ENCODE measurements at places on chromosomes 4 and X.

GRCh38 chr4:48223633-48224295 lies 45.9 kb downstream of the TEC start:
- no peak for DNase-seq

DNA sequence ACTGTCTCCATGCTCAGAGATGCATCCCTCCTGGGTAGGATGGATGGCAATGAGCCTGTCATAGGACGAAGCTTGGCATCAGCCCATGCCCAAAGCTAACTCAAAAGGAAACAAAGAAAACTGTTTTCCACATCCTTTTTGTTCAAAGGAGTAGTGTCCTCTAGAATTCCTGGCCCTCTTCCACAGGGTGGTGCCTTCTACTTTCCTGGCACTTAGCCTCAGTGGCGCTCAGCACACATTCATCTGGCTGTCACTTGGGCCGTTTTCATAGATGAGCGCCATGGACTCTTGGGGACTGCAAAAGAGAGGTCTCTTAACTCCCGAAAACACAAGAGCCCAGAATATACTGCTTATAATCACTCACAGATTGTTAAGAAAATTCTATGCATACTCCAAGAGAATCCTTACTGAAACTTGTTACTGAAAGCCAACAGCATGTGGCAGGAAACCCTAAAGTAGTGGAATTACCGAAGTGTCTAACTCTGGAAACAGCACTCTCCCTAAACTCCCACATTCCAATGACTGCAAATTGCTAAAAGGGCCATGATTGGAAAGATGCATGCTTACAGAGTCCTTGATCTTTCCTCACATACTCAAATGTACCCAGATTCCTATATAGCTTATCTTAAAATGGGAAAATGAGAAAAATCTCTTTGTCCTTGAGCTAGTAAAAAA lies 110.0 kb downstream of the HS6ST2 start:
- DNase-seq = no peak

DNA sequence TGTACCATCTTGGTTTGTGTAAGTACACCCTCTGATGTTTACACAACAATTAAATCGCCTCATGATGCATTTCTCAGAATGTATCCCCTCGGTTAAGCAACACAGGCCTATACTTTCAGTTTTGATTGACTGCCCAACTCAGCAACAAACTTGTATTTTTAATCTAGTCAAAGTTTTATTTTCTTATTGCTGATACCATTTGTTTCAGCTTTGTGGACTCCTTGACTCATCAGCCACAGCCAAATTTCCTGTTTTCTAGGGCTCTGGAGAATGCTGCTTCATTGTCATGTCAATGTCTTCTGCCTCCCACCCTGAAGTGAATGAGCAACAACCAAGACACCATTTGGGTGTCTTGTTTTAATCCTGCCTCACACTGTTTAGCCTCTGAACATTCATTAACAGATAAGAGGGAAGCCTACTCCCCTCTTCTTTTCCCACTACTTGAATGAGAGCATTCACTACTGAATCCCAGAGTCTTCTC lies 14.0 kb downstream of the BBS12 start:
- no peak for DNase-seq

GRCh38 chrX:37320541-37321203 lies 28.5 kb upstream of the PRRG1 start:
- no peak for DNase-seq

DNA sequence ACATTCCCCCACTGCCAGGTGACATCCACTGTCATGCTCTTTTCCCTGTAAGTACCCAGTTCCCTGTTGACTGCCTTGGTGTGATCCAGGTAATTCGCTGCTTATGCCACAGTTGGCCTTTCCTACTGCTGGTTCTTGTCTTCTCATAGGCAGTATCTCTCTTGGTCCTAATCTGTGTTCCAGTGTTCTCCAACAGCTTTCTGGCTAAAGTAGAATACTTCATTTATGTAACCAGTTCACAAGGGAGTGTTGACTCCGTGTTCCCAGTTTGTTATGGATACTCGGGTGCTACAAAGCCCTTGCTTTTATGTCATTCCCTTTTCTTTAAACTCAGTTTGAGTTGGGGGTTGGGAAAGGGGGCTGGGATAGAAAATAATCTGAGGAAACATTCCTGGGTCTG lies 98.4 kb downstream of the RS1 start:
- DNase-seq = no peak

DNA sequence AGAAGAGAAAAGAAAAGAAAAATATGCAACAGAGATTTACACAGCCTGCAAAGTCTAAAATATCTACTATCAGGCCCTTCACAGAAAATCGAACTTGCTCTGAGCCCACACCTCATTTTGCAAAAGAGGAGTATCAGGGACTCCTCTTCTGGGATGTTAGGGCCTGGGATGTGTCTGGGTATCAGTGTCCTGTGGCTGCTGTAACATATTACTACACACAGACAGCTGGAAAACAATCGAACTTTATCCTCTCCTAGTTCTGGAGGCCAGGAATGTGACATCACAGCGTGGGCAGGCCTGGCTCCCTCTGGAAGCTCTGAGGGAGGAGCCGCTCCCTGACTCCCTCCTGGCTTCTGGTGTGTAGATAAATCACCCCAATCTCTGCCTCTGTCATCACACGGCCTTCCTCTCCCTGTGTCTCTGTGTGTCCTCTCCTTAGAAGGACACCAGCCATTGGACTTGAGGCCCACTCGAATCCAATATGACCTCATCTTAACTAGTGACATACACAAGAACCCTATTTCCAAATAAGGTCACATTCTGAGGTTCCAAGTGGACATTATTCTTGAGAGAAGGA lies 52.9 kb downstream of the PPP2R2C start:
- DNase-seq = no peak

DNA sequence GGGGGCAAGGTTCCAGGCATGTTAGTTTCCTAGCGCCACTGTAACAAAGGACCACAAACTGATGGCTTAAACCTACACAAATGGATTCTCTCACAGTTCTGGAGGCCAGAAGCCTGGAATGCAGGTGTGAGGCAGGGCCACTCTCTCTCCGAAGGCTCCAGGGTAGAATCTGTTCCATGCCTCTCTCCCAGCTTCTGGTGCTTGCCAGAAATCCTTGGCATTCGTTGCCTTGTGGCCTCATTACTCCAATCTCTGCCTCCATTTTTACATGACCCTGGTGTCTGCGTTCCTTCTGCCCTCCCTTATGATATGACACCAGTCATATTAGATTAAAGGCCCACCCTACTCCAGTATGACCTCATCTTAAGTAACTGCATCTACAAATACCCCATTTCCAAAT lies 39.6 kb downstream of the CLDN34 start:
- DNase-seq = no peak

DNA sequence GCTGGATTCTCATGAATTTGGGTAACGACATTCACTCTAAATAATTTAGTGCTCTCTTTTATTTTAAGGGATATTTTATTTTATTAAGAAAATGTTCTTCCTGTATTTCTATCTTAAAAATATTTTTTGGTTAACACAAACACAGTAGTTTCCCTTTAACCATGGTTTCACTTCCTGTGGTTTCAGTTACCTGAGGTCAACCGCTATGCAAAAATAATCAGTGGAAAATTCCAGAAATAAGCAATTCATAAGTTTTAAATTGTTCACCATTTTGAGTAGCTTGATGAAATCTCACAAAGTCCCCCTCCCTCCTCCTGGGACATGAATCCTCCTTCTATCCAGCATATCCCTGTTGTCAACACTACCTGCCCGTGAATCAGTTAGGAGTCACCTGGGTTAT lies 71.4 kb downstream of the GBA3 start:
- DNase-seq = no peak

Data from NCI-H526 (cell line).